ENCODE measurements at places on chromosomes 7 and 10.

DNA sequence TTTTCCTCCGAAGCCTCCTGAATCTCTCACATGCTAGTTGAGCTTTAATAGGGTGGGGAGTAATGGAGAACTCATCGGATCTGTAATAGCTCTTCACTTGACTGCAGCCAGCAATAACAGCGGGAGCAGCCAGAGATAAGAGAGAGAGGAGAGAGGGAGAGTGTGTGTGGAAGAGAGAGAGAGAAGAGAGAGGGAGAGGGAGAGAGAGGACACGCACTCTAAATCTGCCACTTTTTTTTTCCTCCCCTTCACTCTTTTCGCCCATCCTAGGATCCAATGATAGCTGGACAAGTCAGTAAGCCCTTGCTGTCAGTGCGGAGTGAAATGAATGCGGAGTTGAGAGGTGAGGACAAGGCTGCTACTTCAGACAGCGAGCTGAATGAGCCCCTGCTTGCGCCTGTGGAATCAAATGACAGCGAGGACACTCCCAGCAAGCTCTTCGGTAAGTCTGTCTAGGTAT is 107.9 kb downstream of the POU6F2 start:
- peak; percentile 19 for DNase-seq

- no peak for DNase-seq
Observed at GRCh38 chr10:71865561-71866041, 14.6 kb upstream of the PSAP start.

GRCh38 chr7:22718911-22719420 is 8.0 kb upstream of the IL6 start:
- DNase-seq: no peak

- no peak for DNase-seq
Observed at GRCh38 chr7:151273651-151274390, 25.3 kb upstream of the SMARCD3 start.

DNA sequence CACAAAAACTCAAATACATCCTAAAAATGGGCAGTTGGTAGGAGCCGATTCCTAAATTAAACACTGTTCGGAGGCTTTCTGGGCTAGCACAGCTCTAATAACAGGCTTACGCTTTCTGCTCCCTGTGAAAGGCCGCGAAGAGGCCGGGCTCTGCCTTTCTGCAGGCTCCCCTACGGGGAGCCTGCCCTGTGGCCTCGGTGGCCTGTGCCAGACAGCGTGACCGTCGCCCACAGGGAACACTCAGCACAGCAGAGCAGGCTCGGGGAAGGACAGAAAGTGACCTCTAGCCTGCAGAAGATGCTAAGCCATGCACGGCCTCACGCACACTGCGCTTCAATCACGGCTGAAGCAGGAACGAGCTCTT is 64.2 kb downstream of the DIP2C start:
- DNase-seq: no peak

GRCh38 chr10:34967335-34967880 is 122.7 kb downstream of the CUL2 start:
- no peak for DNase-seq

GRCh38 chr7:54946271-54946670 is 72.5 kb upstream of the EGFR start:
- peak; percentile 36 for DNase-seq

GRCh38 chr7:150370612-150371071 is 2.0 kb downstream of the REPIN1 start:
- peak; percentile 29 for DNase-seq

DNA sequence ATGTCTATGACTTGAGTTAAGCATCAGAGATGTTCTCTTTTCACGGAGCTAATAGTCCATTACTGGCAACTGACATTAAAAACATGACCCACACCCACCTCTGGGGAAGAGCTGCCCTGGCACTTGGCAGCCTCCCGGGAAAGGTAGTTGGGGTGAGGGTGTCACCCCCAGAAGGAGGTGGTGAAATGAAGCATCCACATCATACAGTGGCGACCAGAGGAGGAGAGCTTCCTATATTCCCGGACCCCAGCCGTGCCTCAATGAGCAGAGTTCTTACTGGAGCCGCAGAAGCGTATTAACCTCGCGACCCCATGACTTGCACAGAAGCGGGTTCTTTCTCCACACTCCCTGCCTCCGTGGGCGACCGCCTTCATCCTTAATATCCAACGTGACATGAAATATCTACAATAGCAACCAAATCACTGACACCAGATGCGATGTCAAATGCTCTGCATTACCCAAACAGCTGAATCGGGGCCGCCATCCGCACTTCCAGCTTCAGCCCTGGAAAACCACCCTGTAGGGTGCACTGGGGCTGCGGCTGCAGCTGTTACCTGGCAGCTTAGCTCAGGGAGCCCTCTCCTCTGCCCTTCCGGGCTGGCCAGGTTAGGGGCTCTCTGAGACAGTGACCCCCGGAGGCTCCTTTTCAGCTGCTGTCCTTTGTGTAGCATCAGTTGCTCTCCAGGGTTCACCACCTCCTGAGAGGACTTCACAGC is 103.1 kb upstream of the PARD3 start:
- no peak for DNase-seq

GRCh38 chr10:72419241-72419640 is 64.5 kb upstream of the DNAJB12 start:
- DNase-seq: no peak

DNA sequence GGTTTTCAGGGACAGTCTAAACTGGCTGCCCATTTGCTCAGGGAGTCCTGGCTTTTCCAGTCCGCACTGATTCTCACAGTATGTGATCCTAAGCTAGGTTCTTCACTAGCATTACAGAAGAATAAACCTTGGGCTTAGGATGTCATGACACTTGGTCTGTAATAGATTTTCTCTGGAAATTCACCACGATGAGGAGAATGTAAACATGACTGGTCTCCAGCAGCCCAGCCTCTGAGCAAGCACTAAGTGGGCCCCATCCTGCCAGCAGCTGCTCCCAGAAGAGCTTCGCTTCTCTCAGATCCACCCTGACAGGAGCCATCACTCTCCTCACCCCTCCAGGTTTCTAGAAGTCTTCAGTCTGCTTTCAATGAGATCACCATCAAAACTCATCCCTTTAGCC is 103.7 kb upstream of the ZPBP start:
- no peak for DNase-seq

GRCh38 chr7:13850185-13850752 is 139.2 kb downstream of the ETV1 start:
- peak; percentile 93 for DNase-seq

- peak; percentile 77 for DNase-seq
Observed at GRCh38 chr7:16345979-16346958, 75.1 kb downstream of the CRPPA start.

- no peak for DNase-seq
Observed at GRCh38 chr10:26378861-26379294, 59.3 kb upstream of the APBB1IP start.

- DNase-seq: no peak
Observed at GRCh38 chr7:9890092-9890491, 1083.6 kb upstream of the PHF14 start.

GRCh38 chr10:101611096-101611905 is 23.2 kb downstream of the DPCD start:
- no peak for DNase-seq

DNA sequence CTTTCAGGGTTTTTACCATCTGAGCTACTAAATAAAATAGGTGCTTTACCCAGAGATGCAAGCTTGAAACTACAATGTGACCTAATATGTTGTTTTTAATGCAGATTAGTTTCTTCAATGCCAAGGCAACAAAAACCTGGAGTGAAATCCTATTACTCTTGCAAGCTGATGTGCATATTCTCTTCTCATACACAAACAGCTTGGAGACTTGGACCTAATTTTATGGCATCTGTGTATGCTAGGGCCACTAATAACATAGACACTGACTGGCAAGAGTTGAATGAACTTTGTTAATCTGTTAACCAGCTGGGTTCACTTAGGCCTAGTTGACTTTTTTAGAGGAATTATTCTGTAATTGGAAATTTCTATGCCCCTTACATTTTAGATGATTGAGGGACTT is 23.4 kb upstream of the SMIM30 start:
- no peak for DNase-seq

DNA sequence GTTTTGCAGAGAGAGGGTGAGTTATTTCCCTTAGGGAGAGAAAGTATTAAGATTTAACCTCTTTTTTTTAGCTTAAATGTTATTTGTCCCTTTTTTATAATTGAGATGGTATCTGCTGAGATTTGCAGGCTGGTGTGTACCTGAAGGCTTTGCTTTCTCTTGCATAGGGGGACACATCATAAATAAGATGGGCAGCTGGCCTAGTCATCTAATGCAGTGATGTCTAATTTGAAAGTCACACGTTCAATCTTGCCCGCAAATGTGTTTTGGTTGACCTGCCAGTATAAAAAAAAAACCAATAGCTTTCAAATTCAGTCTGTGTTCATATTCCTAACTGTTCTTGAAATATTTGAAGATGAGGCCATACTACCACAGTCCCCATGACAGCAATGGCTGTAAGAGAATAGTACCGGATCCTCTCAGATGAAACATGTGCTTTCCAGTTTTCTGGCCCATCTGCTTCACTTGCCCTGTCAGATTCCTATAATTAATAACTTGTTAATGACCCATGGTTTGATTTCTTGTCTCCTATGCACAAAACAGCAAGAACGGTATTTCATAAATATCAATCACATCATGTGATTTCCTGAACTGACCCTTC is 914.2 kb downstream of the IPMK start:
- DNase-seq: no peak

GRCh38 chr10:96753956-96754355 is 33.6 kb upstream of the PIK3AP1 start:
- DNase-seq: no peak

GRCh38 chr10:101092881-101093354 is 31.1 kb downstream of the KAZALD1 start:
- no peak for DNase-seq

DNA sequence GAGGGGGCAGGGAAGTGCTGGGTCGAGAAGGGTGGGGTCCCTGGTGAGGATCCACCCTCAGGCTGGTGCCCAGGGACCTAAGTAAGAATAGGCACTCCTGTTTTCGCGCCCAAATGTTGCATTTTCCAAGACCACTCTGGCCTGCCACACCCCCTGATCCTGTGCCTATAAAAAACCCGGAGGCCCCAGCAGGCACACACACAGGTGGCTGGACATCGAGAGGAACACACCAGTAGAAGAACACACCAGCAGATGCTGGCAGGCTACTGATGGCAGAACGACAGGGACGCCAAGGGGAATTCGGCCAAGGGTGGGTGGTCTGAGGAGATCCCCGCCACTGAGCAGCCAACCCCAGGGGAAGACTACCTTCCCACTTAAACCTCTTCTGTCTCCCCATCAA is 633.9 kb upstream of the POT1 start:
- no peak for DNase-seq

- DNase-seq: no peak
Observed at GRCh38 chr7:2626498-2627117, 5.2 kb upstream of the TTYH3 start.

DNA sequence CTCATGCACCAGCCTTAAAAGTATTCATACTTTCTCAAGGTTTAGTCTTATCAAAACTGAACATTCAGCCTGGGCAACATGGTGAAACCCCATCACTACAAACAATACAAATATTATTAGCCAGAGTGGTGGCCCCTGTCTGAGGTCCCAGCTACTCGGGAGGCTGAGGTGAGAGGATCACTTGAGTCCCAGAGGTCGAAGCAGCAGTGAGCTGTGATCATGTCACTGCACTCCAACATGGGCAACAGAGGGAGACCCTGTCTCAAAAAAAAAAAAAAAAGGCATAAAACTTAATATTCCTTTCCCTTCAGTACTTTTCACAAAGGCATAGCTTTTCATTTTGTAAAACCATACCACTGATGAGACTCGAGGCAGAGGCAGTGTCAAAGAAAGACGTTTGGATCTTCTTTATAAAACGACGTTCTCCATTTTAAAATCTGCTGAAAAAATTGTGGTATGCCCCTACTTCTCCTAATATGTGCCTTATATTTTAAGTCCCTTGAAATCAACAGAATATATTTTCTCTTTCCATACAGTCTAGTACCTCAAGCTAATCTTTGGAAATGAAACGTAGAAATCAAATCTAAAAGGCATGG is 1.9 kb downstream of the NSUN6 start:
- DNase-seq: no peak

- no peak for DNase-seq
Observed at GRCh38 chr7:50710441-50711154, 72.1 kb downstream of the GRB10 start.

DNA sequence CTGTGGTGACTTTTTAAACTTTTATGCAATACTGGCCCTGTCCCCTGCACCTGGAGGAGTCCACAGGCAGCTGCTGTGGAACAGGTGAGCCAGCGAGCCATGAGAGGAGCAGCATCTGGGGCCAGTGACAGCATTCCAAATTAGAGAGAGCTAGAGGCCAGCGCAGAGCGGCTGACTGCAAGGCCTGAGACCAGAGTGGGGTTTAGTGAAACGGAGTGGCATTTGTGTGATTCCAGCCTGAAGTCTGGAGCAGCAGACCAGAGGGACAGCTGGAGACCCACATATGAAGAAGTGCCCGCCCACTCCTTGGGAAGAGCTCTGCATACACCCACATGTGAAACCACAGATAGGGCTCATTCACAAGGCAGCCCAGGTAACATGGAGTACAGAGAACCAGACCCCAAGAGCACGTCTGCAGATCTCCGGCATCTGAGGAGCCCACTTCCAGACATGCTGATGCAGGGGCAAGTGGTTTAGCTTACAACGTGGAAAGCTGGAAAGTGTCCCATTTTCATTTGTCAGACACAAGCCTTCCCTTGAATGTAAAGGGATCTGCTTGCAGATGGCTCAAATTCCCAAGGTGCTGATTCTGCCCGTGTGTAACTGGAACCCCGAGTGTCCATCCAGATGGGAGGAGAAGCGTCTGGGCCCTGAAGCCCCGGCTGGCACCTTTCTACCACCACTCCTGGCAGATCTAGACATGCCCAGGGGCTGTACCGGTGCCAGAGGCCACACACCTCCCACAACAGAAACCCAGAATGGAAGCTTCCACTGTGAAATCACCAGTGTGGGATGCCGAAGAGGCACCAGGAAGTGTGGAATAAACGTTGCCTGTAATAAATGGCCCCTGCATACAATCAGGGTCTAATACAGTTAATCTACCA is 256.0 kb upstream of the TCERG1L start:
- DNase-seq: no peak

DNA sequence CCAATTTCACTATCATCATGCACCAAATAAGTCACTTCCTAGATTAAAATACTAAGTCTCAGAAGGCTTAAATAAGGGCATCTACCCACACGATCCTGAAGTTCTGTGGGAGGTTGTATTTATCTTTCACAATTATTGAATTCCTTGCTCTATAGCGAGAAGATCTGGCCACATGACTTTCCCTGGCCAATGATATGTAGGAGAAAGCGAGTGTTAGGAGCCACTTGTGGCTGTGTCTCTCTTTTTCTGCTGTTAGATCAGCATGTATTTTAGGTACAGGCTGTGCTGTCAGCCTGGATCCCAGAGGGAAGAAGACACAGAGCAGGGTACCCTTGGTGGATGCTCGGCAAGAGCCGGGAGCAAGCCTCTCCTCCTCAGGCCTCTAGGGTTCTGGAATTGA is 131.3 kb upstream of the DPP6 start:
- no peak for DNase-seq

DNA sequence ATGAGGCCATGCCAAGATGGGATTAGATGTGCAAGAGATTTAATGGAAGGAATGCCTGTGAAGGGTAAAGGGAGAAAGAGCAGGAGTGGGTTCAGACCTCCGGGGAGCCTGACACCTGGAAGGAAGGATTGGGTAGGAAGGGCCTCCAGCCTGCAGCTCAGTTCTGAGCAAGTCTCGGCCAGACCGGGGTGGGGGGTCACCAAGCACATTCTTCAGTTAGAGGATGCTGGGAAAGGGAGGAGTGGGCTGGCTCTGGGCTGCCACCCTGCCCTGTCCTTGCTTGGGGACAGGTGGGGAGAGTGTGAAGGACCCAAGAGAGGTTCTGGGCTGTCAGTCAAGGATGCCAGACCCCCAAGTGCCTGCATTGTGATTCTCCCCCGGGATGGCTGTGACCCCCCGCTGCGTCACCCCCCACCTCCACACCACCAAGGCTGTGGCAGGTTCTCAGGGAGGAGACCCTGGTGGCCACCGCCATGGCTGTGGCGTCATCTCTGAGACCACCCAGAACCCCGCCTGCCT is 16.5 kb upstream of the PRKAG2 start:
- DNase-seq: no peak
